ENCODE measurements at places on chromosomes 11 and 22.

- no peak for DNase-seq
These were observed 30.5 kb downstream of the KCNQ1 start for GRCh38 chr11:2475136-2475918.

- DNase-seq = no peak
These were observed 63.7 kb downstream of the CYTH4 start for GRCh38 chr22:37345863-37346504.

GRCh38 chr22:49638788-49639187 lies 188.9 kb downstream of the BRD1 start:
- no peak for DNase-seq

- no peak for DNase-seq
These were observed 112.9 kb upstream of the GRK3 start for GRCh38 chr22:25451480-25452114.

GRCh38 chr11:115500547-115501501 lies 3.4 kb downstream of the CADM1 start:
- peak; percentile 25 for DNase-seq

- DNase-seq = no peak
These were observed 46.3 kb downstream of the NNMT start for GRCh38 chr11:114342476-114342875.

DNA sequence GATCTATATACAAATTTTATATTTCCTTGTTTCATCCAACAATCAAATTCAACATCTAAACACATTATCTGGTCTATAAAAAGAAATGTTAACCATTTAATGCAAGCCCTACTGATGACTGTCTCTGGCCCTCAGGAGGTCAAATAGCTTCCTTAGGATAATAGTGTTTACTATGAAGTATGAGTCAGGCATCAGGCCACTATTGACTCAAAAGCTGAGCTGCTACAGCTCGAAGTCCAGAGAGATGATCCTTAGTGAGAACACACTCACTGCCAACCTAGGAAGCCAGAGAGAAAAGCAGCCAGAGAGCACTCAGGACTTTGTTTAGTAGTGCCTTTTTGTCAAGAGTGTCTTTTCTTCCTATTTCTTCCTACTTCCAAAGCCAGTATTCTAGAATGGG lies 171.8 kb downstream of the SOX6 start:
- DNase-seq = no peak

DNA sequence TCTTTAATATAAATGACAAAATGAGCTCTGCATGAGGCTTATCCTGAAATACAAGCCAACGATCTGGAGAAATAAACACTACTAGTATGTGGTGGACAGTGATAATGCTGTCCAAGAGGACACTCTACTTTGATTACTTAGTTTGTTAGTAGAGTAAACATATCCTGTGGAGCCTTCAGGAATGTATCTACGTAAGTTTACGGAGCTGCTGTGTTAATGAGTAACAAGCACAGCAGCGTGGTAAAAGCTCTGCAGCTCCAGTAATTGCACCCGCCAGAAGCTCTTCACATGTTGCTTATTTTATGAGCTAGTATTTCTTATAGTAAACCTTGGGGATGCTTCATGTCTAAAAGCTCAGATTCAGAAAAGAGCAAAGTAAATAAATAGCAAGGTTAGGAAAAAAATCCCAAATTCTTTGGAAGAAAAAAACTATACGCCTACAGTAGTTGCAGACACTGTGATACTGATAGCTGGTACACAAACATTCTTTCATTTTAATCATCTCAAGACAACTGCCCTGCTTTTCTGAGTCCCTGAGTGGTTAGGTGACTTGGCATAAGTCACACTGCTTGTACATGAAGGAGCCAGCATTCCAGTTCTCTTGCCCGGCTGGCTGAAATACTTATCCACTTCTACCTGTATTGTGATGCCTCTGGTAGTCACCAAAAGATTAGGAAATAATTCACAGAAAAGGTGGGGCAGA lies 32.7 kb upstream of the CCDC34 start:
- DNase-seq = peak; percentile 48

GRCh38 chr11:13061294-13061990 lies 52.3 kb downstream of the RASSF10 start:
- DNase-seq = no peak

GRCh38 chr22:44287121-44287693 lies 25.5 kb downstream of the SHISAL1 start:
- DNase-seq = no peak

DNA sequence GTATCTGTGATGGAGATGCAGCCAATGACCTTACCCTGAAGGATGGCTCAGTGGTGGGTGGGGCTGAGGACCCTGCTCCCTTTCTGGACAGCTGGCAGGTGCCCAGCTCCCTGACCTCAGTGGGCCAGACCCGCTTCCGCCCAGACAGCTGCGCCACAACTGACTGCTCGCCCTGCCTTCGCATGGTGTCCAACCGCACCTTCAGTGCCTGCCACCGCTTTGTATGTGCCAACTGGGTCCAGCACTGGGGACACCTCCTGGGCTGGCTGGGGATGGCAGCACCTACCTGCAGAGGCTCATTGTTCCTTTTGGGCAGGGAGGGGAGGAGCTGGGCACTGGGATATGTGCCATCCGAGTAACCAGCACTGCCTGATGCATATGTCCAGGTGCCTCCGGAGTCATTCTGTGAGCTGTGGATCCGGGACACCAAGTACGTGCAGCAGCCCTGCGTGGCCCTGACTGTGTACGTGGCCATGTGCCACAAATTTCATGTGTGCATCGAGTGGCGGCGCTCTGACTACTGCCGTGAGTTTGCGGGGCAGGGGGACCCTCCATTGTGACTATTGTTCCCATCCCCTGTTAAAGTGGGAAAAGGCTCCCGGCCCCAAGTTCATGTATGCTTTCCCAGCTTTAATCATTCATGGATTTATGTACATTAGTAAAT lies 84.8 kb downstream of the OTOG start:
- no peak for DNase-seq

GRCh38 chr22:31044262-31044861 lies 36.8 kb upstream of the SMTN start:
- DNase-seq = no peak

- DNase-seq = no peak
These were observed 53.8 kb downstream of the PAX6 start for GRCh38 chr11:31757260-31757835.

GRCh38 chr22:46056546-46057245 lies 79.7 kb upstream of the WNT7B start:
- no peak for DNase-seq

DNA sequence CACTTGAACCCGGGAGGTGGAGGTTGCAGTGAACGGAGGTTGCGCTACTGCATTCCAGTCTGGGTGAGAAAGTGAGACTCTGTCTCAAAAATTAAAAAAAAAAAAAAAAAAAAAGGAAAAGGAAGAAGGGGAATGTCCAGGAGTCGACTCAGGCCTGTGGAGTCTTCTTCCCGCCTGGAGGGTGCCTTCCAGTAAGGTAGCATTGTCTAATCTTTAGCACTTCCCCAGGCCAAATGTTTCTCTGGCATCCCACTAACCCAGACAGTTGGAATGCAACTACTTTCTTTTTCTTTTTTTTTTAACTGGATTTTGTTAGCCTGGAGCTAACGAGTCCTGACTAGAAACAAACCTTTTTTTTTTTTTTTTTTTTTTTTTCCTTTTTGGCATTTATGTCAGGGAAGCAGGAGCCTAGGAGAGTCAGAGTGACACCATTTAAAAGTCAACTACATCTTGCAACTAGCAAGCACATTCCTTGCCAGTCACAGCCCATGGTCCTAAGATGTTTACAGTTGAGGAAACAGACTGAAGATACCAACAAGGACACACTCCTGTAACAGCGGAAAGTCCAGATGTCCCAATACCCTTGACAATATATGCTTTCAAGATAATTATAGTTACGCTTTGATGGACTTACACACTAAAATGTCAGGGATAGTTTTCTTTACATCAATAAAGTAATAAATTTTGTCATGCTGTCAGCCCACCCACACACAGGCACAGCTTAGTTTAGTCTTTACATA lies 10.6 kb downstream of the PLET1 start:
- no peak for DNase-seq

DNA sequence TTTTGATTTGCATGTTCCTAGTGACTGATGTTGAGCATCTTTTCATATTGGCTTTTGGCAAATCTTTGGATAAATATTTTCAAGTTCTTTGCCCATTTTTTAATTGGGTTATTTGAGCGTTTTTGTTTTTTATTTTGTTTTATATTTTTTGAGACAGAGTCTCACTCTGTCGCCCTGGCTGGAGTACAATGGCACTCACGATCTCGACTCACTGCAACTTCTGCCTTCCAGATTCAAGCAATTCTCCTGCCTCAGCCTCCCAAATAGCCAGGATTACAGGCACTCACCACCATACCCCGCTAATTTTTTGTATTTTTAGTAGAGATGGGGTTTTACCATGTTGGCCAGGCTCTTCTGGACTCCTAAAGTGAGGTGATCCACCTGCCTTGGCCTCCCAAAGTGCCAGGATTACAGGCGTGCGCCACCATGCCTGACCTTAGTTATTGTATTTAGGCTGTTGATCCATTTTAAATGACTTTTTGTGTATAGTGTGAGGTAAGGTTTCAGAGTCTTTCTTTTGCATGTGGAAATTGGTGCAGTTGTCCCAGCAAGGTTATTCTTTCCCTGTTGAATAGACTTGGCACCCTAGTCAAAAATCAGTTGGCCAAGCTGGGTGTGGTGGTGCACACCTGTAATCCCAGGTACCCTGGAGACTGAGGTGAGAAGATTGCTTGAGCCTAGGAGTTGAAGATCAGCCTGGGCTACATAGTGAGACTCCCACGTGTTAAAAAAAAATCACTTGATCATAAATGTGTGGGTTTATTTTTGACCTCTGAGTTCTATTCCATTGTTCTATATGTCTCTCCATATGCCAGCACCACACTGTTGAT lies 23.7 kb upstream of the AIFM3 start:
- no peak for DNase-seq

DNA sequence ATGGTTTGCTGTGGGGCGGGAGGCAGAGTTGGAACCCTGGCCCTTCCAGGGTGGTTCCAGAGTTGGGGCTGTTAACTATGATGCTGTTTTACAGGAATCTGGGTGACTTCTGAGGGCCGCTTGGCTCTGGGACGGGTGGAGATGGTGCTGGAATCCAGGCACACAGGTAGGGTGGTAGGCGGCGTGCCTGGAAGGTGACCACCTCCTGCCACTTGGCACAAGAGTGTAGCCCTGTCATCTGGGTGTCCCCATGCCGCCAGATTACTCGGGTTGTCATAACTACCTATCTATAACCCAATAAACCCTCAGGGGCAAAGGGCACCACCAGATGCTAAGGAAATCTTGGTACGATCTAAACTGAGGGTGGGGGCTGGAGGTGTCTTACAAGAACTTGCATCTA lies 1.3 kb downstream of the CARS1 start:
- DNase-seq = no peak

DNA sequence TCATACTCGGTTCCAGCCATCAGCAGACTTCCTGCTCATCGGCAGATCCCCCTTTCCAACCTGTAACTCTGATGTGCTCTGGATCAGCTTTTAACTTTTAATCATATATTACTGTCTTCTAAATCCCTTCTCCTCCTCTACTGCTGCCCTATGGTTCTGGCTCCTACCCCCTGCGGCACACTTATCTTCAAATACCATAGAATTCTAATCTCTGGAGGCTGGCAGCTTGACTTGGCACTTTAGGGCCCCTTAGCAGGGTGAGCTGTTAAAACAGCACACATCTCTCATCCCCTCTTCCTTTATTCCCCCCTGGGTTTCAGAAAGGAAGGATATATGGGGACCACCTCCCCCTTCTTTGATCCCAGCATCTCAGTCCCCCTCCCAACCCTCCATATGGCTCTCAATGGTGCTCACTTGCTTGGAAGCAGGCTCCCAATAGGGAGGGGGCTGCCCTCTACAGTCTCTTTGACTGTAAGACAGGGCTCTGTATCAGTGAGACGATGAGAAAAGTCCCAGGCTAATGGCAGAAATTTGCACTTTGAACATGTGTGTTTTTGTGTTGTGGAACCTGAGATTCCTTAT lies 4.4 kb upstream of the CNTF start:
- no peak for DNase-seq

DNA sequence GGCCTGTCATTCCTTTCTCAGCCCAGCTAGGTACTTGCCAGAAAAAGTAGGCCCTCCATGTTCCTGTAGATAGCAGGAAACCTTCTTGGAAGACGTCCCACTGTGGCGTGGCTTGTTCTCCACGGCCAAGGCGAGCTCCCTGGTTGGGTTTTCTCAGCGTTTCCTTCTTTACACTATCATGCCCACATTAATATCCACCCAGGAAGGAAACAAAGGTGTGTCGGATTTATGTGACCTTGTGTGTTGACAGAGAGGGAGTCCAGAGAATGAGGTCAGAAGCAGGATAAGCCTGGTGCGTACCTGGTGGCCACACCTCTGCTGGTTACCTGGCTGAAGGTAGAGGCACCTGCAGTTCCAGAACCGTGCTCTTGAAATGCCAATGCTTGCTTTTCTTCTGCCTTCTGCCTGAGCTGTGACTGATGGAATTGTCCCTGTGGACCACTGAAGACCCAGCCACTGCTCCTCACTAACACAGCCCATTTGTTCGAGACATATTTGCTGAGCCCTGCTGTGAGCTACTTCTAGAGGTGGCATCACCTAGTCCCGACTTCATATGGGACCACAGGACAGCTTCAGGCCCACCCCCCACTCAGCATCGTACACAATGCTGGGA lies 7.9 kb downstream of the ASPHD2 start:
- no peak for DNase-seq

GRCh38 chr11:59186130-59186594 lies 14.2 kb downstream of the DTX4 start:
- no peak for DNase-seq

- DNase-seq = no peak
These were observed 15.5 kb upstream of the RASD2 start for GRCh38 chr22:35524966-35525686.

DNA sequence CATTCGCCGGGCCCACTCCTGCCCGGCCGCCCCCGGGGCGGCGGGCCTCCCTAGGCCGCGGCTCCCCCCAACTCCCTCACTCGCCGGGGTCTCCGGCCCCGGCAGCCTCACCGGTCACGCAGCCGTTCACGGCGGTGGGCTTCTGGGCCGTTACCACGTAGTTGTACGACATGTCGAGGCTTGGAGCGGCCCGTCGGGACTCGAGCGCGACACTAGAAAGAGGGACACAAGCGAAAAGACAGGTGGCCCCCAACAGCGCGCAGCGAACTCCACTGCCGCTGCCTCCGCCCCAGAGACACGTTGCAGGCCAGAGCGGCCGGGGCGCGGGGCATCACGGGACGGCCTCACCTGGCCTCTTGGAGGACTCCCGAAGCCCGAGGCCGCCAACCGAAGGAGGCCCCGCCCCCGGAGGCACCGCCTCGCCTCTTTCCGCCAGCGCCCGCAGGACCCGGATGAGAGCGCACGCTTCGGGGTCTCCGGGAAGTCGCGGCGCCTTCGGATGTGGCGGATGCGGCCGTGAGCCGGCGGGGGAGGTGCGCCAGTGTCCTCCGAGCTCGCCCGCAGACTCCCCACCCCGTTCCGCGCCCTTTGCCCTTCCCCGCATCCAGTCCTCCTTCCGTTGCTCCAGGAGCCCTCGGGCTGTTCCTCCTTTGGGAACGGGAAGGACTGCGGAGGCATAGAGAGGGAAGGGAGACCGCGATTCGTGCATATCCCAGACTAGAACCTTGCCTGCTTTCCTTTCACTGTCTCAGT lies at the start of the genes DDB1 and TKFC:
TSS of gene DDB1 (minus strand) at position 309 of the 753 bp plus-strand sequence. CDS start at position 172, 137 bp downstream.
TSS of gene TKFC (plus strand) at position 432 of the 753 bp plus-strand sequence. CDS start 1,501 bp downstream, outside the sequence.
- DNase-seq = peak; percentile 76

DNA sequence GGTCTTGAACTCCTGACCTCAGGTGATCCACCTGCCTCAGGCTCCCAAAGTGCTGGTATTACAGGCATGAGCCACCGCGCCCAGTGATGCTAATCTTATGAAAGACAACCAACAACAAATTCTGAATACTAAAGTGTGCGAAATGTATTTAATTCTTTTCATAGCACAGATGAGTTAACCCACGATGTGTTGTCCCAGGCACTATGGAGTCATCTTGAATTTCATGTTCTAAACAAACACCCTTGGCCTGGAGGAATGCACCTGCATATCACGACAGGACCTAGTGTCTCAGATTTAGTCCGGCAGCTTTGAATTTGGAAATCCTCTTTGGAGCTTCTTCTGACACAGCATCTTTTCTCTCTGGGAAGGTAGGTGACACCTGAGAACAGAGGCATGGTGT lies 16.2 kb upstream of the VPREB1 start:
- DNase-seq = no peak
